Non-pigmented ciliary epithelial cell (primary cell): ENCODE measurements at places on chromosomes 5 and 9.

GRCh38 chr5:128714551-128714950, 176.5 kb upstream of the FBN2 start:
- DNase-seq = no peak

DNA sequence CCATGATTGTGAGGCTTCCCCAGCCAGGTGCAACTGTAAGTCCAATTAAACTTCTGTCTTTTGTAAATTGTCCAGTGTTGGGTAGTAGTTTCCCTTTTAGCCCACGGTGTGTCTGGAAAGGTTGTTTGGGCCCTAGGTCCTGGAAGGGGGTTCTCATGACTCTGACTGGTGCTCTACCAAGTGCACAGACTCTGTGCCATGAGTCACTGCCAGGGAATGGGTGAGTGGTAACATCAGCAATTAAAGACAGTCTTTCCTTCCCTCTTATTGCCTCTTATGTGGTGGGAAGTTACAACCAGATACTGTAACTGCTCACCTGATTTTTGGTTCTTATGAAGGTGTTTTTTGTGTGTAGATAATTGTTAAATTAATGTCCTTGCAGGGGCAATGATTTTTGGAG, 141.2 kb downstream of the PRDM9 start:
- no peak for DNase-seq

DNA sequence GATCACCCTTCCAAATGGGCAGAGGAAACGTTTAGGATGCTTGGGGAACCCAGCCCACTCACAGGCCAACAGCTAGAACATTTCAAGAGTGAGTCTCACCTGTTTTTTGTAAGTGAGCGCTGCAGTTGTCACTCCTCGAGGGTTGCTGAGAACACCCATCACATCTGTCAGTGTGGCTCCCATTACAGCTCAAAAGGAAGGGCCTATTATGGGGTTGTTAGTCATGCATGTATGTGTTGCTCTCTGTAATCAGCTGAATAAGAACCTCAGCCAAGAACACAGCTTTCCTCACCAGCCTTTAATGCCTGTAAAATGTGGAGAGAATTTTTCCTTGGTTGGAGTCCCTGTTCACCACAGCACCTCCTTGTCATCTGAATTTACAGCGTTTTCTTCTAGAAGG, 196.3 kb upstream of the KLF4 start:
- no peak for DNase-seq

GRCh38 chr9:40928803-40929487, 199.5 kb downstream of the FOXD4L6 start:
- DNase-seq = no peak

DNA sequence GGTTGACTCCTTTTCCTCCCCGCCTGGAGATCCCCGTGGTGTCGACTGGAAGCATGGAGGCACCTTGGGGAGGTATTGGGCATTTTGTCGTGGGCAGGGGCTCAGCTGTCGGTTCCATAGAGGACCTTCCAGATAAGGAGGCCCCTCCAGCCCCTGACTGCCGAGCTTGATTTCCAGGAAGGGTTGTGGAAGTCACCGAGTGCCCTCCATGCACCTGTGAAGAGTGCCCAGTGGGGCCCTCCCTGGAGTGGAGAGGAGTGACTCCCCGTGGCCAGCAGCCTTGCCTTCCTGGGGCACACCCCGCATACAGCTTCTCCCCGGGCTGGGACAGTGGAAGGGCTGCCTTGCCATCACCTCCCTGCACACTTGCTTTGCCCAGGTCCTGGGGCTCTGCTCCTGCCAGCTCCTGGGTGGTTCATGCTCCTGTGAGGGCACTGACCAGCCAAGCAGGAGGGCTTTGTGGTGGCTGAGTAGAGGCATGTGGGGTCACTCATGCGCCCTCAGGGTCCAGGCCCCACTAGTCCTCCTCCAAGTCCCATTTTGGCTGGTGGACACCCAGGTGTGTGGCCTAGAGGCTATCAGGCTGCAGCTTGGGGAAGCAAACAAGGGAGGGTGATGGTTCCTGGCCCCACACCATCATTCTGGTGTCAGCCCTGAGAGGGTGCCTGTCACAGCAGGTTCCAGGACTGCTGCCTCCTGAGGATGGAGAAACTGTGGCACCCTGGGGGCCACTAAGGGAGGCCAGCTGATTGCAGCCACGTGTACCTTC, 133.0 kb downstream of the WNK2 start:
- DNase-seq = no peak

GRCh38 chr5:90477621-90478215, 3.1 kb downstream of the POLR3G start:
- DNase-seq = no peak

DNA sequence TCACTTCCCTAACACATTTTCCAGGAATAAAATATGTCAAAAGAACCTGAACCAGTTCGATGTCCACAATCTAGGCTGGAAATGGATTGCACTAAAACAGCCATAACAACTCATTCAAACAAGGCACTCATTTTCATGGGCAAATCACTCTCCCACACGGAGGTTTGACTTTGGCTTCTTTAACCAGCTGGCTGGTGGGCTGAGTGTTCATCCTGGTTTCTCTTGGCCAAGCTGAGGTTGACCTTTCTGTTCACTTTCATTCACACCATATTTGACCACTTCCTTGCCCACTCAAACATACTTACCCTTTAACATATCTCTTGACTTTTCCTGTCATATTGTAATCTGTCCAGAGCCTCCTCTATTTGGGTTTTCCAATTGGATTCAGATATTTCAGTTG, 5.4 kb downstream of the IL7R start:
- DNase-seq = no peak

DNA sequence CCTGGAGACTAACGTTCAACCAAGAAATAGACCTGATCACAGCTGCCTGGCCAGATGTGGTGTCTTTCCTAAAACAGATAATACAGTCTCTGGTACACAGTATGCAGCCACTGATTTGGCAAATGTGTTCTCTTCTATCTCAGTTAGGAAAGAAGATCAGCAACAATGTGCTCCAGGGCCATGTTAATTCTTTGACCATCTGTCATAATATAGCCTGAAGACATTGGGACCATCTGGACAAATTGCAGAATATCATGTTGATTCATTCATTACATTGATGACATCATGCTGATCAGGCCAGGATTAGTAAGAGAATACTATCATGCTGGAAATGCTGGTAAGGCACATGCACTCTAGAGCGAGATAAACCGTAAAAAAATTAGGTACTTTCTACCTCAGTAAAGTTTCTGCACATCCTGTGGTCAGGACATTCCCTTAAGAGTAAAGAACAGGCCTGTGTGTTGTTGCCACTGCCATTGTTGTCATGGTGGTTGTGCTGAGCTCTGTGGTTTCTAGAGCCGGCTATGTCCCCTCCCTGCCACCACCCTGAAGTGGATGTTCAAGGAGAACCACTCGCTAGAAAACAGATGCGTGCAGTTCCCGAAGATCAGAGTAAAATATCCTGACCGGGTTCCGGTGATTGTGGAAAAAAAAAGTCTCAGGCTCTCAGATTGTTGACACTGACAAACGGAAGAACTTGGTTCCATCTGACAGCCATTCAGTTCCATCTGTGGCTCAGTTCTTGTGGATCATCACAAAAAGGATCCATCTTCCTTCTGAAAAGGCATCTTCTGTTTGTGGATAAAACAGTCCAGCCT, 6.4 kb upstream of the JMY start:
- DNase-seq = peak; percentile 50

DNA sequence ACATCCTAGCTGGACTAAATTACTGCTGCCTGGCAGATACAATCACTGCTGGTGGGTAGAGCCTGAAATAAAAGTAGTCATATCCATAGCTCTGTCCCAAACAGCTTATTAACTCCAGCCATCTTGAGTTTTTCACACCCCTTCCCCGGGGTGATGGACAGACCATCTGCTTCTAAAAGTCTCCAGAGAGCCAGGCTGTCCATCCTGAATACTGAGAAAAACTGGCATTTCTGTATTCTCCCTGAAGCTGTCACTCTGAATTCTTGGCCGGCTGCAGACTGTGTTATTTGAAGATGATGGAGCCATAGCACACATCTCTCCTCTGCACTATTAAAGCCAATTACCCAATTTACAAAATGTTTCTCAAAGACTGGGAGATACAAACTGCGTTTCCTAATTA, 118.6 kb downstream of the GABBR2 start:
- no peak for DNase-seq

- DNase-seq = no peak
Observed at GRCh38 chr9:96075111-96075510, 199.6 kb downstream of the ERCC6L2 start.

DNA sequence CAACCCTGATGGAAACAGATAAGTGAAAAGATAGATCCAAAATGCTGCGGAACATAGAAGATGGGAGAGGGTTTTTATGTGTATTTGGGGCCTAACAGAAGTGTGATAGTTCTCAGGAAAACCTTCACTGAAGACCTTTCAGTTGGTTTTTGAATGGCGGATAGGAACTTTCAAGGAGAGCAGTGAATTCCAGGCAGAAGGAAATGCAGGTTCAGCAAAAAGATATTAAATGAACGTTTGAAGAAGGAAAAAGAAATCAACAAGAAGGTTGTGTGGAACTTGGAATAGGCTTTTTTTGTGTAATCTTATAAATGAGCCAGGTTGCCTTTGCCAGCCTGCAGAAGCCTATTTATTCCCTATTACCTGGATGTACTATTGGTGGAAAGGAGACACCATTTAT, 2.1 kb downstream of the PPIP5K2 start:
- DNase-seq = no peak

- DNase-seq = peak; percentile 34
Observed at GRCh38 chr5:128470663-128471062, 67.4 kb downstream of the FBN2 start.

DNA sequence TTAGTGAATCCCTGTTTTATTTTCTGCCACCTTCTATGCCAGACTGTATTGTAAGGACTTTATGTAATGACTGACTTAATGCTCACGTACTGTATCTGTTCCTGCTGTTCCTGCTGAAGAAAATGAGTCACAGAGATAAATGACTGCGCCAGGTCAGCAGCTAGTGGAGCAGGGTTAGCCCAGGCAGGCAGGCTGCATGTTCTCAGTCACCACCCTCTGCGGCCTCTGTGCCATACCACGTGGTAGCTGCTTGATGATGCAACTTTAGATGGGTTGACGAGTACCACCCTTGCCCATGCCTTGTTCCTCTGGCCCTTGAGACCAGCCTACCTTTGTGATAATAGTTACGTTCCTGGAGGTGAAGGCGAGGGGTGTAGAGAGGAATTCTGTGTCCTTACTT, 161.9 kb downstream of the TRIO start:
- DNase-seq = peak; percentile 71

GRCh38 chr5:109413458-109413857, 3.7 kb upstream of the PJA2 start:
- DNase-seq = no peak

DNA sequence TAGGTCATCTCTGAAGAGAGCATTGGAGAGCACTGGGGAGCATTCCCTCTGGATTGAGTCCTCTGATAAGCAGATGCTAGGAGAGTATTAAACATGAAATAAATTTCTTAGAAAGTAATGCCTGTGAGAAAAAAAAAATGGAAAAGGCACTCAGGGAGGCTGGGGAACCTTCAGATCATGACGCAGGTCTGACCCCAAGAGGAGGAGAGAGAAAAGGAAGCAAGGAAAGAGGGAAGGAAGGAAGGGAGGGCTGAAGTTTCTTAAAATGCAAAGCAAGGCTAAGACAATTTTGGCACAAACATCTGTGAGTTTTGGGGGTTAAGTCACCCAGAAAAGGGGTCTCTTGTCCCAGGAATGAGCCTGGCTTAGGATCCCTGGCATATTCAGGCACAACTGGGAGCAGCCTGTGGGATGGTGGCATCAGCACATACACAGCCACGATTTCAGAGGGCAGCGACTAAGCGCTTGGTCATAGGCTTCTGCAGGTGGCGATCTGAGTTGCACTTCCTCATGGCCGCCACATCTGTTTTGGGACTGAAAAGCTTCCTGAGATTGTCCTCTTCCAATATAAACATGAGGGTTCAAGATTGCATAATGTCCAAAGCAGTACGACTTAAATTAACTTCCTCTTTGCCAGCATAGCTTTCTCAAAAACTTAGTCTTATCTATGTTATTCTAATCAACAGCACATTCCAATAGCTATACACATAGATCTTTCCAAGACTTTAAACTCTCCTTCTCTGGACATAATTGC, 692.7 kb downstream of the DNAH5 start:
- DNase-seq = peak; percentile 47

DNA sequence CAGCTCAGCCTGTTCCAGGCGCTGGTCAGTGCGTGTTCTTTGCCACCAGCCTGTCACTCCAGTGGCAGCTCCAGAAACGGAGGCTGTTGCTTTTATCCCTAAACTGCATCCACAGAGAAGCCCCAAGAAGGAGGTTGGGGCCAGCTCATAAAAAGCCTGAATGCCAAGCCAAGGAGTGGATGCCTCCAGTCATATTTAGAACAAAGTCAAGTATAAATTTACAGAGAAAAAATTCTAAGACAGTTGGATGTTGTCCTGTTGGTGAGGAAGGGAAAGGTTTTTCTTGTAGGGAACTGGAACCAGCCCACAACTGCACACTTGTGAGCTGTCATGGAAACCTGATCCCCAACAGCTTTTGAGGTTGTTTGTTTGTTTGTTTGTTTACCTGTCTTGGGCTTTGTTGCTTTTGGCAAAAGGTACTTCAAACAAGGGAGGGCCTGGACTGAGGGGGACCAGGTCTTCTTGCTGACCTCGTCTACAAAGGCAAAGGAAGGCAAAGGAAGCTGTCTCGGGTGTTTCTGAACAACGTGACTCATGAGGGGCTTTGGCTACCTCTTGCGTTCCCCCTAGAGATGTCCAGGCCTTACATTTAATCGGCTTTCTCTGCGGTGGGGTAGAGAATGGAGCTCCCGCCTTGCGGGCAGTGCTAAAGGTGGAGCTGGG, 36.7 kb downstream of the OLFML2A start:
- DNase-seq = no peak

DNA sequence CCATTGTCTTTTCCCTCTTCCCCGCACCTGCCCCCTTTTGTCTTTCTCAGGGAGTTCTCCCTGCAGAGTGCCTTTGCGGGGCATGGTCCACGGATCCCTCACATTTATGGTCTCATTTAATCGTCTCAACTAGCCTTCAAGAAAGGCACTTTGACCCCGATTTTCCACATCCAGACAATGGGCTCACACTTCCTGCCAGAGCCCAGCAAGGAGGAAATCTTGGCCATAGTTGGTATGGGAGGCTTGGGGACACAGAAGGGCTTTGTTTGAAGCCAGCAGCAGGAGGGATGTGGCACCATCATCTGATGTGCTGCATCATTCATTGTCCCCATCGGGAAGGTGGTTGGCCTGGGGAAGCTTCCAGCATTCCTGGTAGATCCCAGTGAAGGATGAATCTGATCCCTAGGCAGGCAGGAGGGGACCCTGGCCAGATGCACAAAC, 24.9 kb downstream of the GSN start:
- no peak for DNase-seq

- peak; percentile 76 for DNase-seq
Observed at GRCh38 chr5:72347801-72348308, 27.7 kb downstream of the PTCD2 start.

DNA sequence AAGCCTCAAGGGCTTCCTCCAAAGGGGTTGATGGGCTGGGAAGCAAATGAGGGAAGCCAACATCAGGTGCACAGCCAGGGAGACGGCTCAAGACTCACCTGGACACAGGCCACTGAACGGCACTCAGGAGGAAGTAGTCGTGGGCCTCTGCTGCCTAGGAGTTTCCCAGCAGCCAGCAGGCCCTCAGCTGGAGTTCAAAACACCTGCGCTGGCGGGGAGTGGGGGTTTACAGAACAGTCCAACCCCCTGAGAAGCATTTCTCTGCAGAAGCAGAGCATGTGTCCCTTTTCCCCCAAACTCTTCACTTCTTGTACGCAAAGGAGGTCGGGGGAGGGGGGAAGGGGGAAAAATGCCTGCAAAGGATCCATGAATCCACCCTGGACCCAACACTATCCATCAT, 2.3 kb downstream of the WHRN start:
- DNase-seq = no peak

- DNase-seq = no peak
Observed at GRCh38 chr5:541539-542318, 17.5 kb upstream of the SLC9A3 start.
